Stimulated activated CD8-positive, alpha-beta memory T cell treated with anti-CD3 and anti-CD28 coated beads, Interleukin-4, amount 100 ng/mL, for 1 hour (primary cell): ENCODE measurements at places on chromosomes 1 and 21.

DNA sequence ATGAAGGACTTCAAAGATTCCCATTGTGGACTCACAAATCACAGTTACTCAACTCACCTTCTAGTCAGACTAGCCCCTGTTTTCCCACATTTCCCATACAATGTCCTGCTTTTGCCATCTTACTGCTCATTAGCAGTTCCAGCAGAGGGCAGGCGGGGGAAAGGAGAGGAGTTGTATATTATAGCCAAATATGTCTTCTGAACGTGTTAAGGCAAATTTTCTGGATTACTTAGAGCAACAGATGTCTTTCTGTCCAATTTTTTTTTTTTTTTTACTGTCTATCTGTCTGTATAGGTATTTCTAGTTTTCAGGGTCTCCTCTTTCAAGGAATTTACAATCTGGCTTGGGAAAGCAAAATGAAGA, 29.9 kb upstream of the DDAH1 start:
- no peak for DNase-seq

GRCh38 chr1:167510244-167510643, 8.1 kb downstream of the CD247 start:
- no peak for DNase-seq

DNA sequence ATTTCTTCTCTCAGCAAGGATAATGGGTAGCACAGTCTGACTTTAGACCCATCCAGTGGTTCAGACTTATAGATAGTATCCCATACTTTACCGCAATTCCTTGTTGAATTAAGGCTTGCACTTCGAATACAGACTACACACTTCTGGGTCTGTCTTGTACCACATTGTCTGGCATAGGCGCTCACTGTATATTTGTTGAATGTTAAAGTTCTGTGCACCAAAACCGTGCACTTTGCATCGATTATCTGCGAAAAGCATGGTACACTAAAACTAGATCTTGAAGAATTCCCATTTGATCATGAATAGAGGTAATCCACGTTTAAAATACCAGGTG, 556 bp upstream of the RYR2 start:
- DNase-seq, result no peak

DNA sequence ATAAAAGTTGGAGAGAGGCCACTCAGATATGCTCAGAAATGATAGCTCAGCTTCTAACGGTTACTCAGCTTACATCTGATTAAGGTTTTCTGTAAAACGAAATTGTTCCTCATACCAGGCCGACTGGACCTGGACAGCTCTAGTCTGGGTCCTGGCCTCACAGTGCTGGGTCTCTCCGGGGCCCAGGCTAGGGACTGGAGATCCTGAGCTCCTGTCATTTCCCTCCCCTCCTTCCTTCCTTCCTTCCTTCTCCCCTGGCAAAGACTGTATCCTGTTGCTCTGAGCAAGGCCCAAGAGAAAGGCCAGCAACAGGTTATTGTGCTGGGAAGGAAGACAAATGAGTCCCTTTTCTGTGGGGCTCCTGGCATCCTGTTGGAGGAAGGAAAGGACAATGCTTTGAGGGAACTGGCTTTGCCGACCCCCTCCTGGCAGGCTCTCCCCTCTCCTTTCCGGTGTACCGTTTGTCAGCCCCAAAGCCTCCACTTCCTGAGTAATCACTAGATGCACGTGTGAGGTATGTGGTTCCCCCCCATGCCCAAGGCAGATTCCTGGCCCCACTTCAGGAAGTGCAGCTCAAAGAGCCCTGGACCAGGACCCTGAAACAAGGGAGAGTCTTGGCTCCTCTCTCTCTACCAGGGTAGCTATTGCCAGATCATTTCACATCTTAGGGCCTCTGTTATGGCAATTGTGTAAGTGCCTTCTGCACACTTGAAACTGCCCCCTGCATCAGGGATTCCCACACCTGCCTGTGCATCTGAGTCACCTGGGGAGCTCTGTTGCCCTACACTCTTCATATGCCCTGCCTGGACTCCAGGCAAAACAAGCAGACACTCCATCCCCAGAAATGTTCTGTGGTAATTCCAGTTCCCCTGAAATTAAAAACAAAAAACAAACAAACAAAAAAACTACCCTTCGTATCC, 212.7 kb upstream of the FGGY start:
- DNase-seq, result no peak

DNA sequence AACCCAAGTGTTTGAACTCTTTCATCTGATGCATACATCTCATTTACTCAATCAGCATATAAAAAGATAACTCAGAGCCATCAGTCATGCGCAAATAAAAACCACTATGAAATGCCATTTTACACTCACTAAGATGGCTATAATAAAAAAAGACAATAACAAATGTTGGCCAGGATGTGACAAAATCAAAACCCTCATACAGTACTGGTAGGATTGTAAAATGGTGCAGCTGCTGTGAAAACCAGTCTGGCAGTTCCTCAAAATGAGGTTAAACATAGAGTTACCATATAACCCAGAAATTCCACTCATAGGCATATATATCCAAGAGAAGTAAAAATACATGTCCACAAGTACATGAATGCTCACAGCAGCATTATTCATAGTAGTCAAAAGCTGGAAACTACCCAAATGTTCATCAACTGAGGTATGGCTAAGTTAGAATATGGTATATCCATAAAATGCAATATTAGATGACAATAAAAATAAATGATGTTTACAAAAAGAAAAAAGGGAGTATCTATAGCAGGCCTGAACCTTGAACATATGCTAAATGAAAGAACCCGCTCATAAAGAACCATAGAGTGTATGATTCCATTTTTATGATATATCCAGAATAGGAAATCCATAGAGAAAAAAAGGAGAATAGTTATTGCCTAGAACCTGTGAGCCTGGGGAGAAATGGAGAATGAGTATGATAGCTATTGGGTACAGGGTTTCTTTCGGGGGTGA, 265.1 kb downstream of the SIPA1L2 start:
- DNase-seq, result no peak

GRCh38 chr1:93993731-93994130, 84.5 kb upstream of the GCLM start:
- DNase-seq, result no peak

DNA sequence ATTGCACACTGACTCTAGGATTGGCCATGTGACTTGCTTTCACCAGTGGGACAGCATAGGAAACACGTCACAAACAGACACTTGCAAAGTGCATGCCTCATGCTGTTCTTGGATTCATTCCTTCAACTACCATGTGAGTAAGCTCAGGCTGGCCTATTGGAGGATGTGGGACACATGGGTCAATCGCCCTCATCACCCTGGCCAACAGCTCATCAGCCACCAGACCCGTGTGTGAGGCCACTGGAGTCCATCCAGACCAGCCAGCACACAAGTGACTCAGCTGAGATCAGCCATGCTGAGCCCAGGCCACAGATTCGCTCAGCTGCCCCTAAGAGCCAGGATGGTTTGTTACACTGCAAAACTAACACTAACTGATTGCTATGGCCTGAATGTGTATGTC, 216.1 kb upstream of the GRIK3 start:
- DNase-seq, result no peak

DNA sequence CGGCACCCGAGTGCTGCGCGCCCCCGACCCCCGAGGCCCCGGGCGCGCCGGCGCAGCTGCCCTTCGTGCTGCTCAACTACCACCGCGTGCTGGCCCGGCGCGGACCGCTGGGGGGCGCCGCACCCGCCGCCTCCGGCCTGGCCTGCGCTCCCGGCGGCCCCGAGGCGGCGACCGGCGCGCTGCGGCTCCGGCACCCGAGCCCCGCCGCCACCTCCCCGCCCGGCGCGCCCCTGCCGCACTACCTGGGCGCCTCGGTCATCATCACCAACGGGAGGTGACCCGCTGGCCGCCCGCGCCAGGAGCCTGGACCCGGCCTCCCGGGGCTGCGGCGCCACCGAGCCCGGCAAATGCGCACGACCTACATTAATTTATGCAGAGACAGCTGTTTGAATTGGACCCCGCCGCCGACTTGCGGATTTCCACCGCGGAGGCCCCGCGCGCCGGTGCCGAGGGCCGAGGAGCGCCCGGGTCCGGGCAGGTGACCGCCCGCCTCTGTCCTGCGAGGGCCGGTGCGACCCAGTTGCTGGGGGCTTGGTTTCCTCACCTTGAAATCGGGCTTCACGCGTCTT, 49.0 kb downstream of the SIM2 start:
- no peak for DNase-seq

GRCh38 chr1:205922806-205923205, 20.4 kb downstream of the SLC26A9 start:
- DNase-seq, result no peak

DNA sequence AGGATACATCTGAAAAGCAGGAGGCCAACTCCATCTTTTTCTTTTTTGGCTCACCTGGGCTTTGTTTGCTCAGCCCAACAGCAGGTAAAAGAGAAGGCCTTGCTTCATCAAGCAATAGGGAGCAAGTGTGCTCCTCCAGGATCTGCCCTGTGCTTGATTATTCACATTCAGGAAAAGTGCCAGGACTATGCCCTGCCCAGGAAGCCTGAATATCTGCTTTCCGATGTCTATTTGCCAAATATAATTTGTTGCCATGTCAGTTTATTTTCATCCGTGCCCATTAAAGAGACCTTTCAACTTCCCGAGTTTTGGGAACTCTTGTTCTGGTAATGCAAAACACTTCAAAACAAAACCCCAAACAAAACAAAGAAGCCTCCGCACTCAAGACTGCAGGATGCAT, 185.3 kb downstream of the CDC7 start:
- no peak for DNase-seq

GRCh38 chr1:243421784-243422183, 165.9 kb downstream of the SDCCAG8 start:
- DNase-seq, result no peak

DNA sequence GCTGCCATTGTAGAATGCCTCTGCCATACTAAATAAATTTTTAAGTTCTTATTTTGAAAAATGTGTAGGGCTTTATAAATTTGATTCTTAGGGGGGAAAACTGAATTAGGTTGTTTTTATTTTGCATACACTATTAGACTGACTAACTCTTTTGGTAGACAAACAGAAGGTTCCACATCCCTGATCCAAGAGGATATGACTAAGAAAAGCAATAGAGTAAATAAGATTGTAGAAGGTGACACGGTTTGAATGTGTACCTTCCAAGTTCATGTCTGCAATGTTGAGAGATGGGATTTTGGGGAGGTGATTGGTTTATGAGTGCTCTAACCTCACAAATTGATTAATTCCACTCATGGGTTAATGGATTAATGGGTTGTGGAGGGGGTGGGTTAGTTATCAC, 127.9 kb downstream of the GLUL start:
- DNase-seq, result no peak

- no peak for DNase-seq
These were observed 106.7 kb downstream of the SCMH1 start for GRCh38 chr1:41135196-41135947.

- no peak for DNase-seq
These were observed 2.6 kb downstream of the C1orf226 start for GRCh38 chr1:162384116-162384515.

DNA sequence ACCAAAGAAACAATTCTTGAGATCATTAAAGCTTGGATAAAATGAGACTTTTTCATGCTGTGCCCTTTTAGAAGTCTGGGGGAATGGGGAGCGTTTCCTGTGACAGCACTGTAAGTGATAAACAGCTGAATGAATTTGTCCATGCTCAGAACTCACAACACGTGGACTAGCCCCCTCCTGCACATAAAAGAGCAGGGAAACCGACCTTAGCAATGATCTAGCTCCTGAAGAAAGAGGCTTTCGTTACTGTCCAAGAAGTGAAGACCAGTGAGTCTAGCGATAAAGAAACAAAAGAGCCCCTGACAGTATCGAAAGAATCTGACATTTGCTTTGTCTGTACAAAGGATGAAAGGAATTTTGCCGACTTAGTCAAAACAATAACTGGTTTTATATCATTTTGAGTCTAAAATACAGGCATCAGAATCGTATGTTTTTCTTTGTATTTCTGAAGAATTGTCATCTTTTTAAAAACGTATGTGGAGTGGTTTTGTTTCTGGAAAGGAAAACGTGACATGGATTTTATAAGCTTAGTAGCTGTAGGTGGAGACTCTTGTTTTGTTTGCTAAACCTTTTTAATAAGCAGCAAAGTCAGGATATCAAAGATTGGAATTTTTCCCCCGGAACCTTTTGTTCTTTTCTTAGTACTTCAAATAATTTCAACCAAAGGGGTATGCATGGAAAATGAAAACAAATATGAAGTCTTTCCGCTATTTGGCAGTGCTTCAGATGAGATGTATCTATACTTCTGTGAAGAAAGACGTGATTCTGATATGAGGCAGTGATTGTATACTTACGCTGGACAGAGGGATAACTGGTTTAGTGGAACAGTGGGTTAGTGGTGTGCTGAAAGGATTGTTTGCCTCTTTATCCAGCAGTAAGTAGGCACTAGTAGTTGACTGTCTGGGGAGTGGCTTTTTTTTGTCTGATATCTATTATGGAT, 61.0 kb downstream of the MAST2 start:
- DNase-seq, result no peak

- DNase-seq, result no peak
These were observed 565.7 kb upstream of the PLXNA2 start for GRCh38 chr1:208809876-208810275.

DNA sequence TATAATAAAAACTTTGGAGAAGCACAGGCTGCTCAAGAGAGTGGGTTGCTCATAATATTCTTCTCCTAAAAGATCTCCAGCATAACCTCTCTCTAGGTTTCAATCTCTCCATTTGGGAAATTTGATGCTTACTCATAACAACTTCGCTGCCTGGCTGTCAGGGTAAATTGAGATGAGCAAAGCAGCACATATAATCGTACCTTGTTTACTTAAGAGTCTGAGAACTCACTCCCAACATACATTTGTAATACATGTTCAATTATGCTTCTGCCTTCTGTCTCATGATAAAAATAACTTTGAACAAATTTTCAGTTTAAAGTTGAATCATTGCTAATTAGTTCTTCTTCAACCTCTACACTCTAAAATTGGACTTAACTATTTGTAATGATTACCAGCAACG, 68.9 kb downstream of the DUSP10 start:
- no peak for DNase-seq

- no peak for DNase-seq
These were observed 322.7 kb downstream of the PTBP2 start for GRCh38 chr1:97044159-97044760.

GRCh38 chr1:54277451-54278341, 77.7 kb downstream of the MRPL37 start:
- DNase-seq, result no peak

DNA sequence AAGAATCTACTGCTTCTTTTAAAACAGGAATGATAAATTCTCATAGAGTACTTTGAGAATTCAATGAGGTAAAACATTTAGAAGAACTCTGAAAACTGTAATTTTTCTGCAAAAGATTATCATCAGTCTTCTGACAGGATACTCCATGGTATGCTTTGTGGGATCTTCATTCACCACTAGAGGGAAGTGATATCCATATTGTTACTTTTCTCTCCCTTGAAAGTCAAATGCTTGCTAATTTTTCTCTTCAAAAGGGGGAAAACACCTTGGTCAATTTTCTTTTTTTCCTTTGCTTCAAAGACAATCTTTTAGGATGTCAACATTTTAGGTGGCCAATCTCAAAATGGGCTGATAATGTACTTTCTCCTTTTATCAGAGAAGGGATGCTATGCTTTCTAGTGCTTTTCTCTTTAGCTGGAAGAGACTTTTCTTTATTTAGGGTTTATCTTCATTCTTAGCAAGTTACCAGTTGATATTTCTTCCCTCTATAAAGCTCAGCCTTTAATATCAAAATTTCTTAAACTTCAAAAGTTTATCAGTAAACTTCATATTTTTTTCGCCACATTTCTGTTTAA, 95.5 kb downstream of the NEGR1 start:
- no peak for DNase-seq

- DNase-seq, result no peak
These were observed 7.9 kb upstream of the AQP10 start for GRCh38 chr1:154313066-154313356.

- DNase-seq, result no peak
These were observed 28.9 kb upstream of the CLSTN1 start for GRCh38 chr1:9852410-9853248.

- no peak for DNase-seq
These were observed 49.1 kb downstream of the TRPM2 start for GRCh38 chr21:44402323-44403105.
